Activated T-helper 17 cell treated with anti-CD3 and anti-CD28 coated beads, Interleukin-2, amount 50 U/mL, for 72 hours (primary cell): ENCODE measurements at places on chromosomes 13 and 19. TPM values are rescaled to one million over a fixed set of nuclear protein-coding genes. Genes with fewer than 3 reads are reported as not detected.

Gene CD79A
- 0.98 TPM for total RNA-seq

Gene MYO1F
- 68.7 TPM for total RNA-seq

Gene ZNF227
- 16.7 TPM for total RNA-seq

DNA sequence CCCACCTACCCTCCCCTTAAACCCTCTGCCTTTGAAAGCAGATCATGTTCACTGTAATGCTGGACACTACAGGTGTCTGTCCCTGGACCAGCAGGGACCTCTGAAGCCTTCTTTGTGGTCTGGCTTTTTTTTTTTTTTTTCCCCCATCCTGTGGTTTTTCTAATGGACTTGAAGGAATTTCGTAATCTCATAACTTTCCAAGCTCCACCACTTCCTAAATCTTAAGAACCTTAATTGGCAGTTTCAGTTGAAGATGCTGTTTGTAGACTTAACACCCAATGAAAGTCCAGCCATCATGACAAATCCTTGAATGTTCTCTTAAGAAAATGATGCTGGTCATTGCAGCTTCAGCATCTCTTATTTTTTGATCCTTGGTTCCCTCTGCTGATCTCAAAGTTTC is 45.0 kb upstream of the LRCH1 start:
- no peak for ATAC-seq

DNA sequence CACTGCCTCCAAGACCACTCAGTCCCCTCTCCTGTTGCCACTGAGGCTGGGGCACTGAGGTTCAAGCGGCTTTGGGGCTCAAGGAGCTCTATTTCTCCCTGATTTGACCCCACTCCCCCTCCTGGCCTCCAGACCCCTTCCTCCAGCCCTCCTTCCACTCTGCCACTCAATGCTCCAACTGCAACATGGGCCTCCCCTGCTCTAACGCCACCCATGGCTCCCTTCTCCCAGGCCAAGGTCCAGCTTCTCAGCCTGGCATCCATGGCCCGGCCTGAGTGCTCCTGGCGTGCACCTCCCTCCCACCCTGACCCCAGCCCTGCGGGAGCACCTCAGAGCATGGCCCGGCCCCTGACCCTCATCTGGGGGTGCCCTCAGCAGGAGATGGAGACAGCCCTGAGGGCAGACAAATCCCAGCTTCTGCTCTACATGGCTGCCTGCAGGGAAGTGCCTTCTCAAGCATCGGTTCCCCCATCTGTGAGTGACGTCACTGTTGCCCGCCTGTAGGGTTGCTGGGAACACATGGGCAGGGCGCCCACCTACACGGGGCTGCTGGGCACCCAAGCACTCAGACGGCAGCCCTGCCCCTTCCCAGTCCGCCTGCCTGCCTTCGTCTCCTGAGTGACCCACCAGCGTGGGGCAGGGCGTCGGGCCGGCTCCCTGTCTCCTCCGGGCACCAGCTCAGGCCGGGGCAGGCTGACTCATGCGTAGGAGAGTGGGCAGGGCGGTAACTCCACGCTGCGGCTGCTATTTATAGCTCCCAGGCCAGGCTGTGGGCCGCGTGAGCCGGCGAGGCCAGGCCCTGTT is 1.6 kb upstream of the DIRAS1 start:
- no peak for ATAC-seq

DNA sequence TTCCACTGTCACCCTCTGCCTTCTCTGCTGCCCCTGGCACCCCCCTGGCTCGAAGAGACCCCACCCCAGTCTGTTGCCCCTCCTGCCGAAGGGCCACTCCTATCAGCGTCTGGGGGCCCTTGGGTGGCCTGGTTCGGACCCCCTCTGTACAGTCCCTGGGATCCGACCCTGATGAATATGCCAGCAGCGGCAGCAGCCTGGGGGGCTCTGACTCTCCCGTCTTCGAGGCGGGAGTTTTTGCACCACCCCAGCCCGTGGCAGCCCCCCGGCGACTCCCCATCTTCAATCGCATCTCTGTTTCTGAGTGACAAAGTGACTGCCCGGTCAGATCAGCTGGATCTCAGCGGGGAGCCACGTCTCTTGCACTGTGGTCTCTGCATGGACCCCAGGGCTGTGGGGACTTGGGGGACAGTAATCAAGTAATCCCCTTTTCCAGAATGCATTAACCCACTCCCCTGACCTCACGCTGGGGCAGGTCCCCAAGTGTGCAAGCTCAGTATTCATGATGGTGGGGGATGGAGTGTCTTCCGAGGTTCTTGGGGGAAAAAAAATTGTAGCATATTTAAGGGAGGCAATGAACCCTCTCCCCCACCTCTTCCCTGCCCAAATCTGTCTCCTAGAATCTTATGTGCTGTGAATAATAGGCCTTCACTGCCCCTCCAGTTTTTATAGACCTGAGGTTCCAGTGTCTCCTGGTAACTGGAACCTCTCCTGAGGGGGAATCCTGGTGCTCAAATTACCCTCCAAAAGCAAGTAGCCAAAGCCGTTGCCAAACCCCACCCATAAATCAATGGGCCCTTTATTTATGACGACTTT is 2.0 kb downstream of the ZFP36 start:
- ATAC-seq = no peak

DNA sequence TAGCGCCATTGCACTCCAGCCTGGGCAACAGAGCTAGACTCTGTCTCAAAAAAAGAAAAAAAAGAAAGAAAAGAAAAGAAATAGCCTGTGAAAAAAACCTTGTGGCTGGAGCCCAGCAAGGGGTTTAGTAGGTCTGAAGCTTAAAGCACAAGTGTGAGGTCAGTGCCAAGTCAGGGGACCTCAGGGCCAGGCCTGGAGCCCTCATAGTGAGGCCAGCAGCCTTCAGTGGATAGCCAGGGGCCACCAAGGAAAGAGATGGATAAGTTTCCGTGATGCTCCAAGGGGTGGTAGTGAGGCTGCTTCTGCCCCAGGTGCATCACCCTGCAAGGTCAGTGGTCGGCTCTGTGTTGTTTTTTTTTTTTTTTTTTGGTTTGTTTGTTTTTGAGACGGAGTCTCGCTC is 12.9 kb downstream of the TINCR start:
- no peak for ATAC-seq
